Stimulated activated CD8-positive, alpha-beta memory T cell treated with anti-CD3 and anti-CD28 coated beads, Interleukin-7, amount 100 ng/mL, for 1 hour (primary cell): ENCODE measurements at places on chromosomes 7 and 10.

- DNase-seq, result no peak
Observed at GRCh38 chr7:21656081-21656480, 113.2 kb downstream of the DNAH11 start.

DNA sequence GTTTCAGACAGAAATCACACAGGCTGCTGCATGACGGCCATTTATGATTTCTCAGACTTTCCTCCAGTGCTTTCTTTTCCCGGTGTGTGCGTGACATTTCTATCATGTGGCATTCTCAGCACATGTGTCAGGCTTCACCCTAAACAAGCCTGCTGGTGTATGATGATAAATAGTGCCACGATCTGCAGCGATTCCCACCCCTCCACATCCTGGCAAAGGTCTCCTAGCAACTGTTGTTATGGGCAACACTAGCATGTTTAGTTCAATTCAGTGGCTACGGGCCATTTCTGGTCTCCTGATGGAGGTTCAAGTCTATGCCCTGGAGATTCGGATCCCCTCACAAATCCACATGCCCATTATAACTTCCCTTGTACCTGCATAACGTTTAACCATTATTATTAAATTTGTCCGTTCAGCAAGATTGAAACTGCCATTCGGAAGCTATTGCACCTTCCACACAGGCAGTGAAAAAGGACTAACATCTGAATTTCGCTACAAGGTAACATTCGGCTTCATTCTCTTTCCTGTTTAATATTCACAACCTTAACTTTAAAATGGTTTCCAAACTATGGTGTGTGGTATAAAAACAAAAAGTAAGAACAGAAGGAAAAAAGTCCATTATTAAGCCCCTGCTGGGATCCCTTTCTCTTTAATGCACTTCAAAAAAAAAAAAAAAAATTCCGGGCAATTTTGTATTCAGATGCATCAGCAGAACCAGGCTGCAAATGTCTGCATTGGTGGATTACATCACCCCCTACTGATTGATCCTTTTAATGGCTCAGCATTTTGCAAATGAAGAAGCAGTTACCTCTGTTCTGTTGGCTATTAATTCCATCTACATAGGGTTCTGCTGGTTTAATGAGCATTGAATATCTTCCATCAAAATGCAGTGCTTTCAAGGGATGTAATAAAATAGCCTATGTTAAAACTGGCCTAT lies 90.2 kb downstream of the FRMD4A start:
- no peak for DNase-seq

- no peak for DNase-seq
Observed at GRCh38 chr10:89001729-89002072, 11.1 kb downstream of the FAS start.

DNA sequence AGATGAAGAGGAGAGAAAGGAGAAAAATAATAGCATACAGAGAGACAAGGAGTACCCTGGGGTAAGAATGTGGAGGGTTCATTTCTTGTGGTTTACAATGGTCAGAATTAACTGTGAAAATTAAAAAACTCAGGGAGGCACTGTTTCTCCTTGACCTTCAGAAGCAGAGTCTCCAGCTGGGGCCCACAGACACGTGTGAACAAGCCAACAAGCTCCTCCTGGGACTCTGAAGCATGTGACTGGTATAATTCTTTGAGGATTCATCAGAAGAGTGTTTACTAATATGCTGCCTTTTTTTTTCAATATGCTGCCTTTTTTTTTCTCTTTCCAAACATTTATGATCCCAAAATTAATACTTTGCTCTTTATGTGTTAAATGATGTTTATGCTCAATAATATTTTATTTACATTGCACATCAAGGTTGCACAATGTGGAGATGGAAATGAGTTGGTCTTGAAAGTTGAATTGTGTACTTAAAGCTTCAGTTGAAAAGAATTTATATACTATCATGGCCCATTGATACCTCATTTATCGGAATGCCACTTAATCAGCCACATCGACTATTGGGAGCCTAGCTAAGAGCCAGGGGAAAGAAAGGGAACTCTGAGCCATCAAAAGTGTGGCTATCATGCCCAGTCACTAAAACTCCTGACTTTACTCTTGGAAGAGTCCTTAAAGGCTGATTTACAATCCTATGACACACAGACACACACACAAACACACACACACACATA lies 134.7 kb upstream of the RHOBTB1 start:
- DNase-seq, result no peak

- DNase-seq, result no peak
Observed at GRCh38 chr7:142943706-142944268, 4.5 kb downstream of the LLCFC1 start.

DNA sequence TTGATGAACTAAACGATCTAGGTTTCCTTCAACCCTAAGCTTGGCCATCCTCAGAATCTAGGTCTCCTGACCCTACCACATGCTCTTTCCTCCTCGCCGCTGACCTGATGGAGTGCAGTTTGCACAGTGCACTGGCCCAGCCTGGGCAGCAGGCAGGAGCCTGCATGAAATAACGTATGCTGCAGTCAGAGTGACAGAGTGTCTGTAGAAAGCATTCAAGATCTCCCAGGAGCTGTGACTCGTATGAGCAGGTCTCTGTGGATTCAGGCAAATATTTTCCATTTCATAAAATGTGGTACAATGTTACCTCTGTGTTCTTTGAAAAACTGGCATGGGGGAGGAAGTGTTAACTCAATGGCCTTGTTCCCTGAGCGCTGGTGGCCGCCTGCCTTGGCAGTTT lies 441.8 kb downstream of the RPS24 start:
- DNase-seq, result no peak

GRCh38 chr10:122190176-122190943 lies 80.7 kb upstream of the BTBD16 start:
- DNase-seq, result no peak

GRCh38 chr10:72338180-72338579 lies 16.5 kb downstream of the DNAJB12 start:
- DNase-seq, result no peak

DNA sequence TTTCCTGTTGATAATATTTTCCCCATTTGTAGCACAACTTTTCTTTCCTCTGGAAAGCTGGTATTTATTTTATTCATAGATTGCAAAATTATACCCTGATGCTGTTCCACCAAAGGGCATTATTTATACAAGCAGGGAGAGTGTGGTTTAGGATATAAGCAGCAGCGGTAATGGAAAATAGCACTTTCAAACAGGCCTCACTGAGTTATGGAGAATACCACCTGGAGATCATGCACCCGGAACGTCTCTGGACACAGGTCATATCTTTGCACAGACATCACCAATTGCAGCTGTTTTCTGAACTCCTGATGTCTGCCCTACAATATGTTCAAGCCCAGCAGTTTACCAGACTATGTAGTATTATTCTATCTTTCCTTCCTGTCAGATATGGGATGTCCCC lies 2.0 kb upstream of the CALD1 start:
- DNase-seq, result no peak

DNA sequence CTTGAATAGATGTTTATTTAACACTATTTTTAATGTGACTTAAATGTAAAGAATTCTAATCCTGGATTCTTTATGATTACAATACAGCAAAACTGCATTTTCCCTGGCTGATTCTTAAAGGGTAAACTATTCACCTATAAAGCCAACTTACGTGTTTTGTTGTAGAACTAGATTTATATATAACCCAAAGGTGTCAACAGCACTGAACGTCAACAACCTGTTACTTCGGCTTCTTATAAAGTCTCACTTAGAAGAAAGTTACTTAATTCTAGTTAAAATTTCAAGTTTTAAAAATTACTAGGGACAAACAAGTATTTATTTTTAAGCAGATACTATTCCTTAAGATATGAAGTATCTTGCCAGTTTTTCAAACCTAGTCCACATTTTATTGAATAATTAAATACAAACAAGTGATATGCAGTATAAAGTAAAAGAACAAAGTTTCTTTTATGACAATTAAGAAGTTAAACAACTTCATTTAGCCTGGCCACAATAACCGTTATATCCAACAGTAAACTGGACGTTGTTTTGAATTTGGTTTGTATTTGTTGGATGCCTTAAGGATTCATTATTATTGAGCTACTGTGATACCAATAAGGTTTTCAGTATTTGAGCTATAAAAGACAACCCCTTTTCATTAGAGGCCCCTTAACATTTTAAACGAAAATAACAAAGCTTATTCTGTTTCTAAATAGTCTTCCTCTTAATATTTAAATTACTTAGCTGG lies 83.1 kb downstream of the SNX10 start:
- DNase-seq, result no peak

DNA sequence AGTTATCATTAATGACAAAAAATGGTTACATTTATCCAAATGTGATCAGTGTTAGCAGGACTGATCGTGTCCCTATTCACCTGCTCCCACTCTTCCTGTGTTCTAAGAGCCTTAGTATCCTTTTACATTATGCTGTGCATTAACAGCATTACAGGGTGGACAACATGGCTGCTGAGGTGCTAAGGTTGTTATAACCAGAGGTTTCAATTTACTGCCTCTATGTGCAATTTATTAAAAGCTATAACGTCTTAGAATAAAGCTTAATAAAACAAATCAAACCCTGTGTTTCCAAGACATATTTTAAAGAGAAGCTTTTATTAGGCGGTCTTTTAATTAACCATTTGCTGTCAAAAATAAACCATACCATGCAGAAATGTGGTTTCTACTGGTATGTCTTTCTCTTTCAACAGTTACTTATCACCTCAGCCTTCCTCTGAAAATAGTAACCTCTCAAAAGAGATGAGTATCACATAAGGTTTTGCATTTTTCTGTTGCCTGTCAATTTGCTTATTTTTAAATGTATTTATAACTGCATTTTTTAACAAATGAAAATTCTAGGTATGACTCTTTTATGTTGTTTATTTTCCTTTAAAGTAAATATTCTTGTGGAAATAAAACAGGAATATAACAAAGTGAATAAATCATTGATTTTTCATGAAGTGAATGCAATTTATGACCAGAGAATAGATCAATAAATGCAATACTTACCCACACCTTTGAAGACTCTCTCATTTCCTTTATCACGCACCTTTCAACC lies 849.8 kb upstream of the SORCS1 start:
- DNase-seq, result no peak

GRCh38 chr10:45438466-45439090 lies 64.6 kb downstream of the ALOX5 start:
- DNase-seq, result no peak
